ENCODE measurements at places on chromosomes 2 and 18.

GRCh38 chr2:42725657-42726056 is 38.3 kb downstream of the OXER1 start:
- DNase-seq: no peak

DNA sequence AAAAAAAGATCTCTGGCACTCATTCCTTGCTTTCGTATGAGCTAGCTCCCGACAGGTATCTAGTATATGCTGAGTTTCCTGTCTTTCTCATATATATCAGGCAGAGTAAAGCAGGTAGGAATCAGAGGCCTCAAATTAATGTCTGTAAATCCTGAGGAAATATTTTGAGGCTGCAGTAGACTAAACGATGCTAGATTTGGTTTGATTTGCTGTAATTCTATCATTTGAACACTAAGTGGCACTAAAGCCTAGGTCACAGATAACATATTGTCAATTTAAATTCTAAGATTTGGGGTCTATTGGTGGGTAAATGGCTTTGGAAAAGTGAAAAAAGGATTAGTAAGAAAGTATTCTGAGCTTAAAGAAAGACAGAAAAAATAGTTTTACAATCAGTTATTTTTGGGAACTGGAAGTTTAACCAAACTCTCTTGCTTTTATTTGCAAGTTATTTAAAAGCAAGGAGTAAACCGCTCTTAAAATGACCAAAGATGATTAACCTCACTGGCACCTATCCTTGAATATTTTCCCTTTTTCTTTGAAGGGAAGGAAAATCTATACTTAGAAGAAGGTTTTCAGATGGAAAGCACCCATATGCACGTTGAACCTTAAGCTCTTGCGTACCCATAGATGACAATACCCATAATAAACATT is 37.6 kb upstream of the SLC4A10 start:
- DNase-seq: no peak

DNA sequence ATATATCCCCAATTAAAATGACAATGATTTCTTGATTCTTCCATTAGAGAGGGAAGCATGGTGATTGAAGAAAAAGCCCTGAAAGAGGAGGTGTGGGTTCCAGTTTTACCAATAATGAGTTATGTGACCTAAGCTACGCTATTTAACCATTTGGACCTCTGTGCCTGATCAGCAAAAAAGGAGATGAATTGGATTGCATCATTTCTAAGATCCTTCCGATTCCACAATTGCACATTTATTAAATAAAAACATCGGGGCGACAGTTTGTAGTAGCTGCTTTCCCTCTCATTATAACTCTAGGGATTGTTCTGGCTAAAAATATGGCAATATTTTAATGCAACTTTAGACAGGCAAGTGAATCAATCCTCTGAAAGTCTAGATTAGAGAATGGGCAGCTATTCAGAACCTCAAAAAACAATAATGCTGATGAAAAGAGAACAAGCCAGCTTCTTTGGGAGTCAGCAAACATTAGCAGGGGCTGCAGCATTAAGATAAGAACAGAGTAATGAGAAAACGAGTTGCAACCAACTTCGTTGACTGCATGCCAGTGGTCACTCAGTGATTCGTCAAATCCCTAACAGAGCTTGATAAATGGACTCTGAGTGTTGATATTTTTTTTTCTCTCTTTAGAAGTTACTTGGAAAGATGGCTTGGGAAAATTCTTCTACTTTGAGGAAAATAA is 301.2 kb downstream of the AGPS start:
- DNase-seq: no peak

DNA sequence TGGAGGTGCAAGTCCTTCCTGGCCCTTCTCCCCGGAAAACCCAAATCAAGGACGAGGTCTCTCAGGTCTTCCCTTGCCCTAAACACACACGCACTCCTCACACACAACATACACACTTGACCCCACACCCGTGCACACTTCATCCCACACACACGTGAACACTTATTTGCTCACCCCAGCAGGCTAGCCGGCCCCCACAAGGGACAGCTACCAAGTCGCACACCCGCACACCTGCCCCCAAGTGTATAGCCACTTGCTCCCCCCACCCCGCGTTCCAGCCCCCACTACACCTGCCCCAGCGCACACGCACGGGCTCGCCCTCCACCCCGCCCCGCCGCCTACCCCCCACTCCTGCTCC is 359 bp downstream of the TGFBRAP1 start:
- DNase-seq: no peak

DNA sequence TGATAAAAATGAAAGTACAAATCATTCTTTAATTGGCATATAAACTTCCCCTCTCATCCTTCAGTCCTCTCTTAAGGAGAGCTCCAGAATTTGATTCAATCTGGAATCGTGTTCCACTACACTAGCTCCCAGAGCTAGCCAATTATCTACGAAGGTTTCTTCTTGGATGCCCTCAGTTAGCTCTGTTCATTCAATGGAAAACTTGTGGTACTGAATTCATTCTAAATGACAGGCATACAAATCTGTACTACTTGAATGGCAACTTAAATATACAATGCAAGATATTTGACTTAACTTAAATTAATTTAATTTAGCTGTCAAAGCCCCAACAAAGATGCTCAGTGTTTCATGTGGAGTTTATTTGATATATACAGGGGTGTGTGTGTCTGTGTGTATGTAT is 1474.2 kb upstream of the CELF4 start:
- DNase-seq: no peak

DNA sequence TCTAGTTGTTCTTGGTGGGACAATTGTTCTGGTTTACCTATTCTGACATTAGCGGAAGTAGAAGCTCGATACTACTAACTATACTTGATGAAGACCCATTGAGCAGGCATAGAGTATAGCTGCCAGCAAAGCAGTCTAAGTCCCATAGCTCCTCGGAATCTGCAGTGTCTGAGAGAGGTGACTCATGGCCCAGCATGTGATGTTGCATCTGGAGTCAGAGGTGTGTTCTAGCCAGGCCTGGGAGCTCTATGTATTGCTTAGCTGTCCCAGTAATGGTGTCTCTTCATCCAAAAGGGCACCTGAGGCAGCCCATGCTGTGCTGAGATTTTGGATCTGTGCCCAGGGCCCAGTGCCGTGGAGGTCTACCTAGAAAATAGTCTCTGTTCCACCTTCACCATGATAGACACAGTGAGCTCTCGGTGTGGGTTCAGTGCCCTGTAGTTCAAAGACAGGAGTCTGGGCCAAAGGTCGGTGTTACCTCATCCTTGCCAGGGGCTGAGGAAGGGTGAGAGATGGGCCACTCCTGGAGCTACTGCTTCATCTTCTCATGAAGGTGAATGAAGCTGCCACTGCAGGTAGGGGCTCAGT is 47.3 kb downstream of the MEX3C start:
- no peak for DNase-seq

DNA sequence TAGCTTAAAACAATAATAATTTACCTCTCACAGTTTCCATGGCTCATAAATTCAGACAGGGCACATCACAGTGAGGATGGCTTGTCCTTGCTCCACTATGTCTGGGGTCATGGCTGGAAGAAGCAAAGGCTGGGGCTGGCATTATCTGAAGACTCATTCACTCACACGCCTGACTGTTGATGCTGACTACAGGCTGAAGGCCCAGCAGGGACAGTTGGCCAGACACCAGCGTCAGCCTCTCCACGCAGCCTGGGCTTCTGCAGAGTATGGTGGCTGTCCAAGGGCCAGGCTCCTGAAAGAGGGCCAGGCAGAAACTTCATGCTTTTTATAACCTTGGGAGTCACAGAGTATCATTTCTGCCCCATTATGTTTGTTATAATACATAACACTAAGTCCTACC is 33.4 kb downstream of the YPEL5 start:
- no peak for DNase-seq

DNA sequence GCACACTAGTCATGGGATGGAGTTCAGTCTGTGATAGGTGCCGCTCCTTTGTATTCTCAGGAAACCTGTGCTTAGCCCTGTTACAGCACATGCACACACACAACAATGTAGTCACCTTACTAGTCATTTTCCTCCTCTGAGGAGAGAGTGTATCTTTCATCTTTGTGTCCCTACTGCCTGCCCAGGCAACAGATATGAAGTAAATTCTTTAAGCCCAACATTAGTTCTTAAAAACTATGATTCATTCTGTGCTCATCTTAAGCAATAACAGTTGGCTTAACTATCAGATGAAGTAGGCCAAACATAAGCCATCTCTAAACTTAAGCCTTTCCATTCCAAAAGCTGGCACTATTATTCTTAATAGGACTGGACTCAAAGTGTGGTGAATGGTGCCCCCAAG is 186.5 kb downstream of the LNPK start:
- DNase-seq: no peak

GRCh38 chr2:197628043-197628500 is 47.3 kb downstream of the RFTN2 start:
- DNase-seq: no peak

DNA sequence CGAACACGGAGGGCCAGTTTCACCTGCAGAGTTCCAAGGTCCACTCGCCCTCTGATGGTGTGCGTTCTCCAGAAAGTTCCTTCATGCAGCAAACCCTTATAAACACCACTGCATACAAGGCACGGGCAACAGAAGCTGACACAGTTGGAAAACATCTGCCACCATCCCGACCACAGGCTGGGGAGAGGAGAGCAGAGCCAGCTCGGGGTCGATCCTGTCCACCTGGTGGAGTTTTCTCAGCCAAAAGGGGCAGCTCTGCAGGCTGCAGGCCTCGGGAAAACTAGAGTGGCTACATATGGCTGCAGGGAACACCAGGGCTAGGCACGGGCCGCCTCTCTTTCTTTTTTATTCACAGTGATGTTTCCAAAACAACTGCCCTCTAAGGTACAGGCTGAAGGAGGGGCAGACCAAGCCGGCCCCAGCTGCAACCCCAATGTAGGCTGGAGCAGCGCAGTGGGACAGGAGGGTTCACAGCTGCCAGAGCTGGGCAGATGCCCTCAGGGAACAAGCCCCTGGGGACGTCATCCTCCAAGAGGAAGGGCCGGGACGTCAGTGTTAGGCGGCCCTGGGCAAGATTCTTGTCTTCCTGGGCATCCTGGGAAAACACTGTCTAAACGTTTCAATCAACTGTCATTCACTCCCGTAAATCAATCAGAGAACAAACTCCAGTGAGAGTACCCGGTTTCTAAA is 274.7 kb downstream of the TWIST2 start:
- DNase-seq: no peak
